ENCODE measurements at places on chromosomes 16 and 17.

DNA sequence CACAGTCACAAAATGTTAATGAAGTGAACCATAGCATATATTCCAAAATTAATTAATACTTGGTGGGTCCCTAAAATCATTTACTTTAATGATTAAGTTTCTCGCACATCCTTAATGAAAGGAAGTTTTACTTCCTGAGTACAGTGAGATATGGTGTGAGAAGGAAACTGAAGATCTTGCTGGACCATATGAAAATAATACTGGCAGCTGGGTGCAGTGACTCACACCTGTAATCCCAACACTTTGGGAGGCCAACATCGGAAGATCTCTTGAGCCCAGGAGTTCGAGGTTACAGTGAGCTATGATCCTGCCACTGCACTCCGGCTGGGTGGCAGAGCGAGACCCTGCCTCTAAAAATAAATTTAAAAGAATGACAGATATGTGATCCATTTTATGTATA lies 62.5 kb downstream of the ABCA8 start:
- DNase-seq = no peak

DNA sequence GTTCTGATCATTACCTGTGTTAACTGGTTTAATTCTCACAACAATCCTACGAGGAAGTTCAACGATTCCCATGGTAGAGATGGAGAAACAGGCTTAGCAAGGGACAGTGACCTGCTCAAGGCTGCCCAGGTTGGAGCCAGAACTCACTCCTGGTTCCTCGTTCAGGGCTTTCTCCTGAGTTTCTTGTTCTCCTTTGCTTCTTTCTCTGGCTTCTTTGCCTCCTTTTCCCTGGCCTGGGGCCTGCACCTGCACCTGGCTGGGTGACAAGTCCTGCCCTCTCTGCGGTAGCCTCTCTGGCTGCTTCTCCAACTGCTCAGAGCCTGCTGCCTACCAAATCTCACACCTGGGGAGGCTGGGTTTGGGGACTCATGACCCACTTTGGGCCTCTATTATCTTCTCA lies 2.8 kb downstream of the CCL22 start:
- no peak for DNase-seq

DNA sequence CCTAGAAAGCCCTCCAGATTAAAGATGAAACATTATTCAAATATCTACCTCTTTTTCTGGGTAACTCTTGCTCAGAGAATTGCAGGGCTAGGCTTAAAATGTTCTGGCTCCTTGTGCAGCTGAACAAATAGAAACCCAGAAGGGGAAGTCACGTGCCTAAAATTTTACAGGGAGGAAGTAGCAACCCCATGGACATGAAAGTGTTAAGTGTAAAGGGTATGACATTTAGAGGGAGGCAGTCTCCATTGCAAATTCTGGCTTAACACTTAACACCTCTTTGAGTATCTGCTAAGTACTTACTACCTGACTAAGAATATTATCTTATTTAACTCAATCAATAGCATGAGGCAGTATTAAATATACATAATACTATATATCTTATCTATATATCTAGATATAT lies 376.1 kb upstream of the ERCC4 start:
- no peak for DNase-seq

DNA sequence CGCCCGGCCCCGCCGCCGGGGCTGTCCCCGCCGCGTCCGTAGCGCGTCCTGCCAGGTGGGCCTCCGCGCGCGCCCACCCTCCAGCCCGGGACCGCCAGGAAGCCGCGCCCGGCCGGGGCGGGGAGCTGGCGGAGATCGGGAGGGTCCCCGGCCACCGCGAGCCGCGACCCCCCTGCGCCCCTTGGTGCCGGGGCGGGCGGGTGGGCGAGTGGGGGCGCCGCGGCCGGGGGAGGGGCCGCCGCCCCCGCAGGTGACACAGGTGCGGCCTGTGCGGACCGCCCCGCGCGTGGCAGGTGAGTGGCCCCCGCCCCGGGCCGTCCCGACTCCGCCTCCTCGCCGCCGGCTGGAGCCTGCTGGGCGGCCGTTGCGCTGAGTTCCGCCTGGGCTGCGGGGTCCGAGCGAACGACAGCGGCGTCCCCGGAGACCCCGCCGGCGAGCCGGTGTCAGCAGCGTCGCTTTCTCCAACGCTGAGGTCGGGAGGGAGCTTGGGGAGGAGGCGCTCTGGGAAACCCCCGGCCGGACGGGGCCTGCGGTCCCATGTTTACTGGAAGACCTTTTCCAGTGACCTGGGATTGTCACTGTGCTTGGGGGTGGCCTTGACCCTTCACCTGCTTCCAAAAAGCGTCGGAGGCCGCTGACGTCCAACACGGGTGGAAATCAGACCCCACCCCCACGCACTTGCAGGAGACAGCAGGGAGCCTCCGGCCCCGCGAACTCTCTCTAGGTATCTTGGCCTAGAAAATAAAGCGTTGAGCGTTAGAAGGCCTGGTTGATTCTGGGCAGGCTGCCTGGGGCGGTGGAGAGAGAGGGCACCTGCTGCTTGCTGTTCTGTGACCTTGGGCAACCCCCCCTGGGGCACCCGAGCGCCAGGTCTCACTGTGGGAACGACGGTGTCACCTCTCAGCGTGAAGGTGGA lies 542 bp downstream of the KLHL36 start:
- no peak for DNase-seq

- no peak for DNase-seq
These were observed 112.0 kb downstream of the AXIN2 start for GRCh38 chr17:65449495-65449894.

- peak; percentile 78 for DNase-seq
These were observed 195.2 kb upstream of the KIF2B start for GRCh38 chr17:53627511-53627910.

- peak; percentile 29 for DNase-seq
These were observed 25.0 kb downstream of the TEX14 start for GRCh38 chr17:58666858-58667267.

DNA sequence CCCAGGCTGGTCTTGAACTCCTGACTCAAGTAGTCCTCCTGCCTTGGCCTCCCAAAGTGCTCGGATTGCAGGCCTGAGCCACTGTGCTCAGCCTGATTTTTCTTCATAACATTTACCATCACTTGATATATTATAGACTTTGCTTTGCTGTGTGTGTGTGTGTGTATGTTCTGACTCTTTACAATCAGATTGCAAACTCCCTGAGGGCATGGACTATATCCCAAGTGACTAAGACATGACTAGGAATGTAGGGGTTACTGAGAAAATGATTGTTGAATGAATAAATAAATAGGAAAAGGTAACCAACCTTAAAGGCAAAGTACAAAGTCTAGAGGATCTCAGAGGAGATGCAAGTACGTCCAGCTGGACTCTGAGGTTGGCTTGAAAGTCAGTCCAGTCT lies 9.6 kb upstream of the OR2C1 start:
- no peak for DNase-seq

DNA sequence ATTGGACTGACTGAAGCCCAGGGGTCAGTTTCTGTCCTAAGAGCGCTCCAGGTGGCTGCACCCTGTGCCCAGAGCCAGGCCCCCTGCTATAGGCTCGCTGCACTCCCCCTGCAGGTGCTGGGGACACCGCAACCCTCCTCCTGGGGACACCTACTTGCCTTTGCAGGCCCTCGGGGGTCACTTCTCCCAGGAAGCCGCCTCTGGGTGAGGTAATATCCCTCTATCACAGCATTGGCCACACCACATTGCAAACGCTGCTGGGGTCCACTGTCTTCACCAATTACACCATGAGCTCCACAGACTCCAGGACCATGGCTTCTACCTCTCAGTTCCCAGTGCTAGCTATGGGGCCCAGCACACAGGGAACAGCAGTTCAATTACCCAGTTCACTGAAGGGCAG lies 14.9 kb downstream of the USP36 start:
- DNase-seq = no peak

DNA sequence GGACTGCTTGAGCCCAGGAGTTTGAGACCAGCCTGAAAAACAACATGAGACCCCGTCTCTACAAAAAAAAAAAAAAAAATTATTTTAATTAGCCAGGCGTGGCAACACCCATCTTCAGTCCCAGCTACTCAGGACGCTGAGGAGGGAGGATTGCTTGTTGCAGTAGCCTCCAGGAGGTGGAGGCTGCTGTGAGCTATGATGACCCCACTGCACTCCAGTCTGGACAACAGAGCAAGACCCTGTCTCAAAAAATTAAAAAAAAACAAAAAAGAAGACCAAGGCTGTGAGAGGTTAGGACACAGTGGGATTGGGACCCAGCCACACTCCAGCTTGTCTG lies 1.3 kb upstream of the SNAI3 start:
- no peak for DNase-seq

DNA sequence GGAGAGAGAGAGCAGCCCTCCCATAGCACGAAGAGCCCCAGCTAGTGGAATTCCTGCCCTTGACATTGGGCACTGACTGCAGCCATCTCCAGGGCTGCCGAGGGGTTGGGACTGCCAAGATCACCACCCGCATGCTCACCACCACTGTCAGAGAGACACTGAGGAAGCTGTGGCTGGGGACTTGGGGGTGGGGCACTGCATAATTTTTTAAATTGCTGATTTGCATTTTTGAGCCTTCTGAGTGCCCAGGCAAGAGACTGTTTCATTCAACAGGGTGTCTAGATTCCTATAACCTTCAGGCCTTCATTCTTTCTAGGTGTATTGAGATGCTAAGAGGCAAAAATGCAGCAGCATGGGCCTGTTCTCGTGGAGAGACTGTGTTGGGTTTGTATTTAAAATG lies 9.0 kb upstream of the EPX start:
- no peak for DNase-seq
